AG04450 (cell line): ENCODE measurements at places on chromosomes 4 and X.

GRCh38 chr4:186886759-186887158 is 163.1 kb upstream of the FAT1 start:
- no peak for DNase-seq

- DNase-seq = no peak
Measured at GRCh38 chr4:35342833-35343232, 901.5 kb downstream of the ARAP2 start.

- no peak for DNase-seq
Measured at GRCh38 chr4:121674696-121675095, 22.1 kb downstream of the ANXA5 start.

DNA sequence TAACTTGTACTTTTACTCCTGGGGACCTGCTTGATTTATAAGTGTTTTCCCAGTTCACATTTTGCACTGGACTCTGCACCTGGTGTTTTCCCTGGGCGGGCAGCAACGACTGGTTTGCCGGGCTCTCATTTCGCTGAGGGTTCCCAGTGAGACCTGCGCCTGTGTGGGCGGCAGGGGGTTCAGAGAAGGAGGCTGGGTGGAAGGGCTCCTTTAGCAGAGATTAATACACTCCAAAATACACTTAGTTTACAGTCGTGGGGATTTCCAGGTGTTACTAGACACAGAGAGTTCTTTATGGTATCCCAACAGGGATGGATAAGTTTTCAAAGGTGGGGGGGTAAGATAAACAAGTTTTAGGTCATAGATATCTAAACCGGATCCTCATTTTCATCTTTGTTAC is 53.0 kb upstream of the SHISA3 start:
- DNase-seq = no peak

GRCh38 chr4:22573641-22574040 is 57.8 kb upstream of the ADGRA3 start:
- DNase-seq = no peak

- no peak for DNase-seq
Measured at GRCh38 chr4:71441186-71442169, 102.7 kb downstream of the SLC4A4 start.

GRCh38 chr4:163673848-163674697 is 179.6 kb downstream of the TMA16 start:
- DNase-seq = no peak

DNA sequence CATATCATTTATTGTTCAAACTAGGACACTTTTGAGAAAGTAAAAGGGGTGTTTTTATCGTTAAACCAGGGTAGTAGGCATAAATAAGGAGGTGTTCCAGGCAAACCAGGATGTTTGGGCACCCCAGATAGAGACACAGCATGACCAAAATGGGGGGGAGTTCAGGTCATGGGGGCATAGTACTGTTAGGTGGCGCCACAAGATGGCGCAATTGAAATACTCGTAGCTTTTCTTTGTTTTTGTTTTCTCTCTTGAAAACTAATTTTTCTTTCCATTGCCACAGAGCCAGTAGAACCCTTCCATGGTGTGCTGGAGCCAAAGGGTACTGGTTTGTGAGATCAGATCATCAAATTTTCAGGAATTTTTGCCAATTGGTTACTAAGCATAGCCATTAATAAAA is 283.4 kb downstream of the BCOR start:
- DNase-seq = no peak

DNA sequence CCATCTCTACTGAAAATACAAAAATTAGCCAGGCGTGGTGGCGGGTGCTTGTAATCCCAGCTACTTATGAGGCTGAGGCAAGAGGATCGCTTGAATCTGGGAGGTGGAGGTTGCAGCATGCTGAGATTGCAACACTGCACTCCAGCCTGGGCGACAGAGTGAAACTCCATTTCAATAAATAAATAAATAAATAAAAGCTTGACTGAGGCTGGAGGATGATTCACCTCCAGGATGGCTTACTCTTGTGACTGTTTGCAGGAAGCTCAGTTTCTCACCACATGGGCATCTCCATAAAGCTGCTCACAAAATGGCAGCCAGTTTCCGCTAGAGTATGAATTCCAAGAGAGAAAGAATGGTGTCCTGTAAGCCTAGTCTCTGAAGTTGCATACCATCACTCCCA is 191.7 kb upstream of the EDNRA start:
- DNase-seq = no peak

- DNase-seq = no peak
Measured at GRCh38 chr4:185576962-185577950, 41.9 kb upstream of the PDLIM3 start.

DNA sequence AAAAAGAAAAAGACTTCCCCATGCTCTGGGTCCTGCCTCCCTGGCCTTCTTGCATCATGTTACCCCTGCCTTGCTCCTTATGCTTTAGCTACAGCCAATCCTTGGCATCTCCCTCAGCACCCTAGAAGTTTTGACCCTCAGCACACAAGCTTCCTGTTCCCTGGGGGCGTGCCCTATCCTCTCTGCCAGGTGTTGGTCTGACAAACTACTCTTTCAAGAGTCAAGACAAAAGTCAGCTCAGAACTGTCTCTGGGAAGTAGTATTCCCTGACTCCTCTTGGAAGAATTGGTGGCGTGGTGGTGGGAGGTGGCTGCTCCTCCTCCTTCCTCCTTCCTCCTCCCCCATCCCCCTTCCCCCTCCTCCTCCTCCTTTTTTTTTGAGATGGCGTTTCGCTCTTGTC is 41.0 kb downstream of the PRPS1 start:
- DNase-seq = no peak

DNA sequence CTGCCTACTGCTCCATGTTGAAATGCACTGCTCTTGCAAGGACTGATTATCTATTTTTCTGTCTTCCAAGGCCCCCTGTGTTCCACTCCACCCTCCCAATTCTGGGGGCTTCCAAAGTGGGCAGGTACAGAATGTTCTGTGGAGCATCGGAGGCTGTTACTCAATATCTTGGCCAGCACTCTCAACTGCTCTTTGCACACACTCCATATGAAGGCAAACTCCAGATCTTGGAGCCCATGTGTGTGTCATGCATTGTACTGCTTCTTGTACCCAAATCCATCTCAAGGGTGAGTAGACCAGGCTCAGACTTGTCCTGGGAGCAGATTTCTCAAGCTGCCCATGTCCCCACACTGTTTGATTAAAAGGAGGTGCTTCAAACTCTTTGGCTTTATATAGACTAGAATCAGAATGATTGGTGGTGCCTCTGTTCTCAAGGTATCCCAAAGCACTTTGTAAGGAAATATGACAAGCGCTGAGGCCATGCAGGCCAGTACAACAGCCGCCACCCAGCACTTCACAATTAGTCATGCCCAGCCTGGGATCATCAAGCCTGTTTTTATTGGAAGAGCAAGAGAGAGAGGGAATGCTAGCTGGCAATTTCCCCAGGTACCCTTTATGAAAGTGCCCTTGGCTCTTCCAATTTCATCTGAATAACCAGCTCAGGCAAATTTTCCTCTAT is 44.3 kb downstream of the AR start:
- no peak for DNase-seq

GRCh38 chr4:94507708-94508107 is 56.0 kb downstream of the PDLIM5 start:
- DNase-seq = peak; percentile 52

- no peak for DNase-seq
Measured at GRCh38 chrX:1658071-1658491, 43.2 kb downstream of the ASMT start.

DNA sequence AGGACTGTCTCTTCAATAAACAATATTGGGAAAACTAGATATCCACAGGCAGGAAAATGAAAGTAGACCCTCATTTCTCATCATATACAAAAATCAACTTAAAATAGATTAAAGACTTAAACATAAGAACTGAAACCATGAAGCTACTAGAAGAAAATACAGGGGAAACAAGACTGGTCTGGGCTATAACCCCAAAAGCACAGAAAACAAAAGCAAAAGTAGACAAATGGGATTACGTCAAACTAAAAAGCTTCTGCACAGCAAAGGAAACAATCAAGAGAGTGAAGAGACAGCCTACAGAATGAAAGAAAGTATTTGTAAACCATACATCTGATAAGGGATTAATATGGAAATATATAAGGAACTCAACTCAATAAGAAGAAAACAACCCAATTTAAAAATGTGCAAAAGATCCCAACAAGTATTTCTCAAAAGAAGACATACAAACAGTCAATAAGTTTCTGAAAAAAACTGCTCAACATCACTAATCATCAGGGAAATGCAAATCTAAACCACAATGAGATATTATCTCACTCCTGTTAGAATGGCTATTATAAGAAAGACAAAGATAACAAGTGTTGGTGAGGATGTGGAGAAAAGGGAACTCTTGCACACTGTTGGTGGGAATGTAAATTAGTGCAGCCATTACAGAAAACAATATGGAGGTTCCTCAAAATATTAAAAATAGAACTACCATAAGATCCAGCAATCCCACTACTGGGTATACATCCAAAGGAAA is 325.3 kb upstream of the RASGEF1B start:
- no peak for DNase-seq

DNA sequence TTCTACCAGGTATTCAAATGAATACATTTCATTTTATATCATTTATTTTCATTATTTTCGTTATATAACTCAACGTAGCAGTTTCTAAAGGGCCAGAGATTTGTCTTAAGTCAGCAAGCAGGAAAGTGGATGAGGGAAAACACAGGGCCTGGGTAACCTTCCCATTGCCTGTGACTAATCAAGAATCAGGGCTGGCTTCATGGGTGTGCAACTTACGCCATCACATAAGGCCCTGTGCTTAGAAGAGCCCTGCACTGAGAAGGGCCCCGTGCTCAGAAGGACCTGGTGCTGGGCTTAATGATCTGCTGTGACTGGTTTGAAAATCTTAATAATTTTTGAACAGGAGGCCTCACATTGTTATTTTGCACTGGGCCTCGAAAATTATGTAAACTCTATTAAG is 65.4 kb upstream of the FAM9C start:
- DNase-seq = no peak

DNA sequence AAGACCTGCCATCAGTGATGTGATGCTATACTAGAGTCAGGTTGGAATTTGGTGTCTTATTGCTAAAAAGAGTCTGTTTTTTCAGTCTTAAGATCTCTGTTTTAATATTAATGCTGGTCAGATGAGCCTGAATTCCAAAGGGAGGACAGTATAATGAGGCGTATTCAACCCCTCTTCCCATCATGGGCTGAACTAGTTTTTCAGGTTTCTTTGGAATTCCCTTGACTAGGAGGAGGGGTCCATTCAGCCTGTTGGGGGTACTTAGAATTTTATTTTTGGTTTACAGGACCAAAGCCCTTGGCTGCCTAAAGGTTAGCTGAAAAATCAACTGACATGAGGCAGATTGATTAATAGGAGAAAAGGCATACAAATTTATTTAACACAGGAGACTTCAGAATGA is 24.1 kb upstream of the PI4K2B start:
- no peak for DNase-seq

- DNase-seq = no peak
Measured at GRCh38 chrX:129959493-129959832, 23.0 kb upstream of the BCORL1 start.

DNA sequence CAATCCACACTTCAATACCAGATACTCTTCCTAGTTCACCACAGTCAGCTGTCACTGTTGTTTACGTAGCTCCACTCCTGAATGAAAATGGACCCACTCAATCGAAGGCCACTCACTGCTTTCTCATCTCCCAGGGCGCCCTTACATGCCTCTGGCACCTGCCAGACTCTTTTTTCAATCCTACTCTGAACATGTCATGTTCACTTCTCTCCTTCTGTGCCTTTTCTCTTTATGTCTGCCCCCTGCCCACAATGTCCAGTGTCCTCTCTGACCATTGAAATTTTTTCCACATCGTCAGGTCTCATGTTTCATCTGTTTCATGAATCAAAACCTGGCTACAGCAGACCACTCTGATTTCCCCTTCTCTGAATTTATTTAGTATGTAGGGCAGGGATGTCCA is 1.3 kb upstream of the MGAT4D start:
- no peak for DNase-seq

GRCh38 chr4:69517674-69518073 is 22.0 kb upstream of the UGT2B4 start:
- DNase-seq = no peak

DNA sequence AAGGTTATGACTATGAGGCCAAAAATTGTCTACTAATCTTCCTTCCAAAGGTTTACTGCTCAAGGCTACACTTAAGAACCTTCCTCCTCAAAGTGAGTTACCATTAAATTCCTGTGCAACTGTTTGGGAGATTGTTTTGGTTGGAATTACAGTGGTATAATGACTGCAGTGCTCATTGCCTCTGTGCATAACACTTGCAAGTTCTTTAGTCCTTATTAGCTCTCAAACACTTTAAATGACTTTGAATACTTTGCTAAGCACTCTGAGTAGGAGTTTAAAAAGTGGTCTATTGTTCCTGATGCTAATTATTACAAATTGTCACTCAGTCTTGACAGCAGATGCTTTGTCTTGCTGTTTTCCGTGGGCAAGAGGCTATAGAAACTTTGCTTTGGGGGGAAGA is 422.8 kb upstream of the PABPC4L start:
- no peak for DNase-seq

DNA sequence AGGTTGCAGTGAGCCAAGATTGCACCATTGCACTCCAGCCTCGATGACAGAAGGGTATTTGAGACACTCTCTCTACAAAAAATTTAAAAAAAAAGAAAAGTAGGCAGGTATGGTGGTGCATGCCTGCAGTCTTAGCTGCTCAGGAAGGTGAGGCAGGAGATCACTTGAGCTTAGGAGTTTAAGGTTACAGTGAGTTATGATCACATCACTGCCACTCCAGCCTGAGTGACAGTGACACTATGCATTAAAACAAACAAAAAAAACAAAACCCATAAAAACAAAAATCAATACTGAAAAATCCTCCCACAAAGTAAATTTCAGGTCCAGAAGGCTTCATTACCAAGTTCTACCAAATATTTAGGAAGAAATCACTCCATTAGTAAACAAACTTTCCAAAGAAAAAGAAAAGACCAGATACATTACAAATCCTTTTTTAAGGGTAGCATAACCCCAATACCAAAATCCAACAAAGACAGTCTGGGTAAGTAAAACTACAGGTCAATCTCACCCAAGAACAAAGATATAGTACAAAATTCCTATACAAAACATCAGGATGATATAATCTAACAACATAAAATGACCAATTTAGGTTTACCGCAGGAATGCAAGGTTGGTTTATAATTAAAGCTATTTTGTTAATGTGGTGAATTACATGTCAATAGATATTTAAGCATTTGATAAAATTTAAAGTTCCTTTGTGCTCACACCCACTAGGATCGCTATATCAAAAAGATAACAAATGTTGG is 11.7 kb downstream of the NELFA start:
- no peak for DNase-seq
